ENCODE measurements at places on chromosomes 2 and 18. TPM values are rescaled to one million over a fixed set of nuclear protein-coding genes. Genes with fewer than 3 reads are reported as not detected.

Gene FASTKD2
- 27.7 TPM for total RNA-seq

Gene MEP1B
- total RNA-seq: not detected

Gene DCTN1
- total RNA-seq: 188 TPM

Gene TGIF1
- 56.1 TPM for total RNA-seq

Gene RPRM
- 12.9 TPM for total RNA-seq

- no peak for DNase-seq
- no peaks in the 10 kb centered on the region for H3K36me3 ChIP-seq
- no peaks in the 10 kb centered on the region for H3K27me3 ChIP-seq
- no peak overlapping the region for H3K4me3 ChIP-seq
Measured at GRCh38 chr2:100224988-100225710, 82.8 kb upstream of the AFF3 start.

GRCh38 chr2:199335502-199335901, 122.2 kb downstream of the SATB2 start:
- H3K4me3 ChIP-seq: no peak overlapping the region
- H3K36me3 ChIP-seq: no peaks in the 10 kb centered on the region
- H3K27ac ChIP-seq: no peak overlapping the region
- no peaks in the 10 kb centered on the region for H3K4me1 ChIP-seq
- no peaks in the 10 kb centered on the region for H3K27me3 ChIP-seq
- DNase-seq: no peak

DNA sequence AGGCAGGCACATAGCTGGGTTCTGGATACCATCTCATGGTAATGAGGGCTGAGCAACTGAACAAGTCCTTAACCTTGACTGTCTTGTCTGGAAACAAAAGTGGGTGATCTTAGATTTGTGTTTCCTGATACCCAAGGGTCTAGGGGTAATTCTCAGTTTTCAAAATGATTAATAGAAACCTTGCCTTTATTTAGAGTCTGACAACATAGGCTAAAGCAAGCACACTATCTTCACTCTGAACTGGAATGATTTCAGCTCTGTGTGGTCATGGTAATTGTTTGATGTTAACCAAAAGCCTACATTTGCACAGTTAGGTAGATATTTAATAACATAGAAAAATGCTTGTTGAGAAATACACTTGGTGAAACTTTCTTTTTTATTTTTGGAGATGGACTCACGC, 6.8 kb upstream of the LAMA3 start:
- no peaks in the 10 kb centered on the region for H3K36me3 ChIP-seq
- no peak overlapping the region for H3K27ac ChIP-seq
- peaks cover 17% of the 10 kb centered on the region for H3K27me3 ChIP-seq
- DNase-seq: no peak
- no peak overlapping the region for H3K4me3 ChIP-seq

DNA sequence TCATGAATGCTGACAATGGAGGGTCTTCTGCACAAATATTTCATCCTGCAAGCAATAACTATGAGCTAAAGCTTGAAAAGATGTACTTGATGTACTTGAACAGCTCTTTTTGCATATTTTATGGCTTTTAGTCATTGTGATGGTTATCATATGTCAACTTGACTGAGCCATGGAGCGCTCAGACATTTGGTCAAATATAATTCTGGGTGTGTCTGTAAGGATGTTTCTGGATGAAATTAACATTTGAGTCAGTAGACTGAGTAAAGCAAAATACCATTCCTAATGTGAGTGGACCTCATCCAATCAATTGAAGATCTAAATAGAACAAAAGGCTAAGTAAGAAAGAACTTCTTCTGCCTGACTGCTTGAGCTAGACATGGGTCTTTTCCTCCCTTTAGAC, 509.0 kb downstream of the BCL11A start:
- no peaks in the 10 kb centered on the region for H3K4me1 ChIP-seq
- DNase-seq: no peak
- no peak overlapping the region for H3K27ac ChIP-seq

- no peak overlapping the region for H3K4me3 ChIP-seq
- no peak for DNase-seq
- no peaks in the 10 kb centered on the region for H3K36me3 ChIP-seq
- no peaks in the 10 kb centered on the region for H3K4me1 ChIP-seq
- no peak overlapping the region for H3K27ac ChIP-seq
- H3K27me3 ChIP-seq: no peaks in the 10 kb centered on the region
Measured at GRCh38 chr2:238497610-238498005, 70.9 kb downstream of the ASB1 start.

DNA sequence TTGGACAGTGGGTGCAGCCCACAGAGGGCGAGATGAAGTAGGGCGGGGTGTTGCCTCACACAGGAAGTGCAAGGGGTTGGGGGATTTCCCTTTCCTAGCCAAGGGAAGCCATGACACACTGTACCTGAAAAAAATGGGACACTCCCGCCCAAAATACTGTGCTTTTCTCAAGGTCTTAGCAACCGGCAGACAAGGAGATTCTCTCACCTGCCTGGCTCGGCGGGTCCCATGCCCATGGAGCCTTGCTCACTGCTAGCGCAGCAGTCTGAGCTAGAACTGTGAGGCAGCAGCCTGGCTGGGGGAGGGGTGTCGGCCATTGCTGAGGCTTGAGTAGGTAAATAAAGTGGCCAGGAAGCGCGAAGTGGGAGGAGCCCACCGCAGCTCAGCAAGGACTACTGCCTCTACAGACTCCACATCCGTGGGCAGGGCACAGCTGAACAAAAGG, 244.7 kb downstream of the NBAS start:
- no peaks in the 10 kb centered on the region for H3K4me1 ChIP-seq
- H3K27ac ChIP-seq: no peak overlapping the region
- H3K4me3 ChIP-seq: no peak overlapping the region
- H3K27me3 ChIP-seq: no peaks in the 10 kb centered on the region
- H3K36me3 ChIP-seq: no peaks in the 10 kb centered on the region
- no peak for DNase-seq

DNA sequence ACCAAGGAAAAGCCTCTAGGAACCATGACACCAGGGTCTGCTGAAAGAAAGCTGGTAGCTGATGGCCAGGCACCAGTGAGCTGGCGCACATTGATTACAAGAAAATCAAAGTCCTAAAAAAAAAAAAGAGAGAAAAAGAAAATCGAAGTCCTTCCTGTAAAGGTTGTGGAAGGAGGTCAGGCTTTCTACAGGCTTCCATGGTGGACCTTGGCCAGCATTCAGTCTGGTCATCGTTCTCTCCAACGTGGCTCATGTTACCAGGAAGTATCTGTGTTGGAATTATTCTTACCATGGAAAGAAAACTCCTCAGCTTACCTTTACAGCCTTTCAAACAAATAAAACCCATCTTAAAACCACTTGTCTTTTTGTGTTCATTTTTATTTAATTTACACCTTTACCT, 65.6 kb downstream of the CYB5A start:
- H3K27me3 ChIP-seq: no peaks in the 10 kb centered on the region
- H3K4me1 ChIP-seq: peaks cover 12% of the 10 kb centered on the region

GRCh38 chr2:26617588-26618083, 23.5 kb downstream of the CIB4 start:
- peaks cover 26% of the 10 kb centered on the region for H3K4me1 ChIP-seq
- DNase-seq: no peak
- H3K36me3 ChIP-seq: no peaks in the 10 kb centered on the region
- no peak overlapping the region for H3K27ac ChIP-seq
- H3K27me3 ChIP-seq: no peaks in the 10 kb centered on the region

DNA sequence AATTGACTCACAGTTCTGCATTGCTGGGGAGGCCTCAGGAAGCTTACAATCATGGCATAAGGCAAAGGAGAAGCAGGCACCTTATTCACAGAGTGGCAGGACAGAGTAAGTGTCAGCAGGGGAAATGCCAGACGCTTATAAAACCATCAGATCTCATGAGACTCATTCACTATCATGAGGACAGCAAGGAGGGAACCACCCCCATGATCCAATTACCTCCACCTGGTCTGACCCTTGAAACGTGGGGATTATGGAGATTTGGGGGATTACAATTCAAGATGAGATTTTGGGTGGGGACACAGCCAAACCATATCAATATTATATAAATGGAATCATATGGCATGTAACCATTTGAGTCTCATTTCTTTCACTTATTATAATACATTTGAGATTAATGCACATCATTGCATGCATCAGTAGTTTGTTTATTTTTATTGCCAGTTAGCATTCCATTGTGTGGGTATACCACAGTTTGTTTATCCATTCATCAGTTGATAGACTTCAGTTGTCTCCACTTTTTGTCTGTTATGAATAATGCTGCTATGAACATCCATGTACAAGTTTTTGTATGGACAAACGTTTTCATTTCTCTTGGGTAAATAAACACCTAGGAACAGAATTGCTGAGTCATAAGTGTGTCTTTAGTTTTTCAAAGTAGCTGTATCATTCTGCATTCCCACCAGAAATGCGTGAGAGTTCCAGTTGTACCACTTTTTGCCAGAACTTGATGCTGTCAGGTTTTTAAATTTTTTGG, 5.8 kb upstream of the SRBD1 start:
- H3K27ac ChIP-seq: no peak overlapping the region
- DNase-seq: no peak
- peaks cover 11% of the 10 kb centered on the region for H3K4me1 ChIP-seq
- H3K27me3 ChIP-seq: no peaks in the 10 kb centered on the region
- H3K4me3 ChIP-seq: no peak overlapping the region
- no peaks in the 10 kb centered on the region for H3K36me3 ChIP-seq

GRCh38 chr2:84885111-84885510, 4.2 kb upstream of the TRABD2A start:
- H3K27me3 ChIP-seq: peaks cover 20% of the 10 kb centered on the region
- H3K27ac ChIP-seq: no peak overlapping the region
- peak; percentile 23 for DNase-seq
- H3K4me3 ChIP-seq: no peak overlapping the region
- peaks cover 21% of the 10 kb centered on the region for H3K4me1 ChIP-seq

GRCh38 chr2:20378891-20379519, 28.4 kb upstream of the PUM2 start:
- H3K36me3 ChIP-seq: no peaks in the 10 kb centered on the region
- H3K27ac ChIP-seq: no peak overlapping the region
- no peaks in the 10 kb centered on the region for H3K27me3 ChIP-seq
- DNase-seq: peak; percentile 91
